Right cardiac atrium (tissue), 5 donors: ENCODE measurements at places on chromosomes 2 and 18. TPM values are rescaled to one million over a fixed set of nuclear protein-coding genes. Genes with fewer than 3 reads are reported as not detected.

Gene WNT10A
- total RNA-seq, result not detected

Gene CD302
- 33.7 TPM for total RNA-seq

Gene PROKR1
- total RNA-seq, result not detected

Gene SERPINB12
- not detected for total RNA-seq

Gene STK36
- total RNA-seq, result 10.2 TPM

GRCh38 chr2:200354833-200355751, 48.6 kb downstream of the SPATS2L start:
- no peak for DNase-seq

- no peak for DNase-seq
Measured at GRCh38 chr2:33909945-33910695, 311.0 kb upstream of the FAM98A start.

DNA sequence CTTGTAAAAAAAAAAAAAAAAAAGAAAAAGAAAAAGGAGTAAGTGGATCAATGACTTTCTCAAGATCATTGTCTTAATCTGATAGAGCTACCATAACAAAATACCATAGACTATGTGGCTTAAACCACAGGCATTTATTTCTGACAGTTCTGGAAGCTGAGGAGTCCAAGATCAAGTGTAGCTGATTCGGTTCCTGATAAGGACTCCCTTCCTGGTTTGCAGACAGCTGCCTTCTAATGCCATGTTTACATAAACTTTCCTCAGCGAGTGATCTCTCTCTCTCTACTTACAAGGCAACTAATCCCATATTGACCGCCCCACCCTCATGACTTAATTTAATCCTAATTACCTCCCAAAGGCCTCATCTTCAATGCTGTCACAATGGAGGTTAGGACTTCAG, 36.5 kb upstream of the SIX2 start:
- no peak for DNase-seq

DNA sequence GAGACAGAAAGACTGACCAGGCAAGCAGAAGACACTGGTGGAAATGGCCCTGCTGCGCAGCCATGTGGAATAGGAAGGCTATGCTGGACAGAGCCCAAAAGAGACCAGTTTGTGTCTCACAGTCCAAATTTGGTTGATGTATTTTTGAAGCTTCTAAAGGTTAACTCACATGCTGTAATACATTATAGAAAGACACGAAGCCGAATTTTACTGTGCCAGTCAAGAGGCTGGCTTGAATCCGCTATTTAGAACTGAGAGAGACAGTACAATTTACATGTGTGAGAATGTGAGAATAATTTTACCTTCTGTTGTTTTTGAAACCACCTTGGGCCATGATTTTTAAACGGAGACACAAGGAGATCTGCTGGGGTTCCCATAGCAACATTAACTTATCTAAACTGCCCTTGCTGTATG, 113.6 kb downstream of the METTL8 start:
- no peak for DNase-seq

- no peak for DNase-seq
Measured at GRCh38 chr2:70991742-70992141, 2.9 kb downstream of the TEX261 start.

DNA sequence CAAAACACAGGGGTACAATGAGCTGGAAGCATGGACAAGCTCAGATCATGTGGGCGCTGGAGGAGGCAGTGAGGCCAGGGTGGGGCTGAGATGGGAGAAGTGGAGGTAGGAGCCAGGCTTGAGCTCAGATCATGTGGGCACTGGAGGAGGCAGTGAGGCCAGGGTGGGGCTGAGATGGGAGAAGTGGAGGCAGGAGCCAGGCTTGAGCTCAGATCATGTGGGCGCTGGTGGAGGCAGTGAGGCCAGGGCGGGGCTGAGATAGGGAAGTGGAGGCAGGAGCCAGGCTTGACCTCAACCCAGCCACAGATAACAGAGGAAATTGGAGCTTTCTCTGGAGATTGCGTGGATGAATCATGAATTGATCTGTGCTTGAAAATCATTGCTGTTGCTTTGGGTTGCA, 48.3 kb upstream of the TMEM18 start:
- no peak for DNase-seq
